Left renal pelvis (tissue), 4 donors: ENCODE measurements at places on chromosomes 16 and 17. TPM values are rescaled to one million over a fixed set of nuclear protein-coding genes. Genes with fewer than 3 reads are reported as not detected.

ZKSCAN2 gene
- polyA plus RNA-seq: 9.4 TPM

DNA sequence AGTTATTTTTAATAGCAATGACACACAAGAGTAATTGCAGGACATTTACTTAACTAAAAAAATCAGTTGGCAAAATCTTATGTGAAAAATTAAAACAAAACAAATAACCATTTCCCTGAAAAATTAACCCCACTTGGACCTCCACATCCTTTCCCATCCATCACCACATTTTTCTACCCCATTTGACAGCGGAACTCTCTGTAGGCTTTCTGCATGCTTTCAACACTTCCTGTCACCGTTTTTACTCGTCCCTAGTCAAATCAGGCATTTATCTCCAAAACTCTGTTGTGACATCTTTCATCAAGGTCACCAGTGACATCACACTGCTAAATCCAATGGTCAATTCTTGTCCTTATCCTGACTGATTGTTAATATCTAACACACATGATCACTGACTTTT lies 27.5 kb downstream of the KCNJ16 start:
- no peak for DNase-seq

C17orf100 gene
- 10.7 TPM for polyA plus RNA-seq

- DNase-seq: no peak
These were observed 31.8 kb upstream of the APPBP2 start for GRCh38 chr17:60557805-60558204.

GRCh38 chr16:19882646-19883045 lies 2.0 kb downstream of the GPRC5B start:
- no peak for DNase-seq

- DNase-seq: no peak
These were observed 100.1 kb upstream of the CHMP6 start for GRCh38 chr17:80891397-80892018.

DNA sequence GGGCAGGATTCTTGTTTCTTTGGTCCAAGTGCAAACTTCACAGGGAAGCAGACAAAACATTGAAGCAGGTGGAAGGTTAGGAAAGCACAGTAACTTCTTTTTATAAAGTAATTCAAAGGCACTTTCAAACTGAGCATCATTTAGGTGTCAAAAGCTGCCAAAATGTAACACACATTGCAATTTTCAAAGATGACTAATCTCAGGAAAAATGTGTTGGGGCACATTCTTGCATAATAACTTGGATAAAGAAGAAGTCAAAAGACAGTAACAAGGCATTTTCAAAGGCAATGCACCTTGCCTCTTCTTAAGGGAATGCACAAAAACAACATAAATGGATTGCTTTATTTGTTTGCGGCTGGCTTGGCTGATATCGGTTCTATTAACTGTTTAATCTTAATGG lies 3.6 kb downstream of the KCNJ2 start:
- DNase-seq: no peak

DNA sequence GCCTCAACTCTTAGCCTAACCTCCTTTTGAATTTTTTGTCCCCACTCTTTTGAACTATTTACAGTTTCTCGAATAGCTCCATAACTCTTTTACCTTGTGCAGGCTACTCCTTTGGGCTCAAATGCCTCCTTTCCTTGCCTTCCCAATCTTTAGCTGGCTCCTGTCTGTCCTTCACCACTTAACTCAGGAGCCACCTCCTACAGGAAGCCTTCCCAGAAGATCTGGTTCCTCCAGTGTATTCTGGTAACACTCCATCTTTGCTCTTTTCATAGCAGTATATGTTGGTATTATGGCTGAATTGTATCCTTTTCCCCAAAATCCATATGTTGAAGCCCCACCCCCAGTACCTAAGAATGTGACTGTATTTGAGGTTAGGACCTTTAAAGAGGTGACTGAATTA lies 9.0 kb upstream of the GRB2 start:
- no peak for DNase-seq

DNA sequence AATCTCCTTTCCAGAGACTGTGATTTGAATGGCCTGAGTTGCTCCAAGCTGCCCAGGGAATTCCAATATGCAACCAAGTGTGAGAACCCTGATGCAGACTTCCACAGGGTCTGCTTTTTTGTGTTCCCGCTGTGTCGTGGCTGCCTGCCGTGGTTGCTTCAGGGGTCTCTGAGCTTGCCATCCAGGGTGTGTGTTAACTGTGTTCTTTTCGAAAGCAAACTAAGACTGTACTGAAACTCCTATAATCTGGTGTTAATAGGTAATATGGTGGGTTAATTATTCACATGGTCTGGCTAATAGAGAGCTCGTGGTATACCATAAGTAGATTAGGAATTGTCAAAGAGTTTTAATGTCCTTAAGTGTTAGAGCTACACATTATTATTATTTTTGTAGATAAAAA lies 20.7 kb downstream of the UBN1 start:
- peak; percentile 42 for DNase-seq

- DNase-seq: no peak
These were observed 7.1 kb downstream of the ADGRG1 start for GRCh38 chr16:57635266-57636097.

GRCh38 chr17:83148317-83149028 lies 69.1 kb downstream of the METRNL start:
- no peak for DNase-seq

- no peak for DNase-seq
These were observed 14.2 kb downstream of the KLHL36 start for GRCh38 chr16:84662471-84662870.

- DNase-seq: peak; percentile 36
These were observed 2.2 kb upstream of the CHD3 start for GRCh38 chr17:7886227-7887037.

DNA sequence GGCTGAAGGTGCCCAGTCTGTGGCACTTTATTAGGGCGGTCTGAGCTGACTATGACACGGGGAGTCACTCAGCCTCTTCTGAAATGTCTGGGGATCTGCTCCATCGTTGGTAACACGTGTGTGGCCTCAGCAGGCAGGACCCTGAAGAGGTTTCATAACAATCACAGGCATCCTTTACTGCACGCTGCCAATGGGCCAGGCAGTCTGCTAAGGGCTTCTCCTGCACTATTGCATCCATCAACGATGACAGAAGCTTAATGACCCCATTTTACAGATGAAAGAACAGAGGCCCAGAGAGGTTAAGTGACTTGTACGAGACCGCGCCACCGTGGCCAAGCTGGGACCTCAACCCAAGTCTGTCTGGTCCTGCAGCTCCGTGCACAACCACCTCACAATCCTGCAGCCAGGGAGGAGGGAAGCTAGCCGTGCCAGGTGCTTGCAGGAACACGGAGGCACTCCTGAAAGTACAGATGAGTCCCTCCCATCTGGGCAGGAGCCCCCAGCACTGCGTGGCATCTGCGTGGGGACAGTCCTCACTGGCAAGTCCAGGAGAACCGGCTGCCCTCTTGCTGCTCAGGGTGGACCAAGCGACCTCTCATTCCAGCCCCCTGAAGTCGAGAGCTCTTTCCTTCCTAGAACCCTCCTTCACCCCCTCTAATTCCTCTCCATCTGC lies 40.0 kb downstream of the RPH3AL start:
- DNase-seq: no peak

TVP23A gene
- polyA plus RNA-seq: 4.6 TPM

- DNase-seq: no peak
These were observed 23.6 kb downstream of the ALOX15B start for GRCh38 chr17:8062435-8062806.

CTRB2 gene
- not detected for polyA plus RNA-seq

DNA sequence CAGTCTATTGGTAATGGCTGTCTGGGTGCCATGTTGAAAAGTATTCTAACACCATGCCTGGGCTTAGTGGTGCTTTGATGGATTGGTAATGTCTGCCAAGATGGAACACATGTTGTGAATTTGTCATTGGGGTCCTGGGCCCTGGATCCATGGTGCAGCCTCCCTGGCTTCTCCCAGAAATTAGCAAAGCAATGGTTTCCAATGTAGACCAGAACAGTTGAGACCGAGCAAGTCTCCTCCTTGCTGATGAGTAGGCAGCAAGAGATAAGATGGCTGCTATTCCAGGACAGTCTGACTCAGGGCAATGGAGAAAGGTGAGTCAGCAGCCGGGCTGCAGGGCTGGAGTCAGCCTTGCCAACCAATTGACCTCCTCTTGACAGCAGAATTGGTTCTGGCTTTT lies 30.8 kb downstream of the GPR139 start:
- DNase-seq: no peak

- DNase-seq: no peak
These were observed 1.2 kb downstream of the JPT1 start for GRCh38 chr17:75152922-75153779.

NTN1 gene
- polyA plus RNA-seq: 5.6 TPM

DNA sequence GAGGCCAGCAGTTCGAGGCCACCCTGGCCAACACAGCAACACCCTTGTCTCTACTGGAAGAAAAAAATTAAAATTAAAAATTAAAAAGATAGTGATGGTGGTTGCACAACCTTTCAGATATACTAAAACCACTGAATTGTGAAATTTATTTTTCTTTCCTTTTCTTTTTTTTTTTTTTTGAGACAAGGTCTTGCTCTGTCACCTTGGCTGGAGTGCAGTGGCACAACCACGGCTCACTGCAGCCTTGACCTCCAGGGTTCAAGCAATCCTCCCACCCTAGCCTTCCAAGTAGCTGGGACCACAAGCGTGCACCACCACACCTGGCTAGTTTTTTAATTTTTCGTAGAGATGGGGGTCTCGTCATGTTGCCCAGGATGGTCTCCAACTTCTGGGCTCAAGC lies 254.4 kb downstream of the SLC39A11 start:
- no peak for DNase-seq

CCL7 gene
- not detected for polyA plus RNA-seq

DNA sequence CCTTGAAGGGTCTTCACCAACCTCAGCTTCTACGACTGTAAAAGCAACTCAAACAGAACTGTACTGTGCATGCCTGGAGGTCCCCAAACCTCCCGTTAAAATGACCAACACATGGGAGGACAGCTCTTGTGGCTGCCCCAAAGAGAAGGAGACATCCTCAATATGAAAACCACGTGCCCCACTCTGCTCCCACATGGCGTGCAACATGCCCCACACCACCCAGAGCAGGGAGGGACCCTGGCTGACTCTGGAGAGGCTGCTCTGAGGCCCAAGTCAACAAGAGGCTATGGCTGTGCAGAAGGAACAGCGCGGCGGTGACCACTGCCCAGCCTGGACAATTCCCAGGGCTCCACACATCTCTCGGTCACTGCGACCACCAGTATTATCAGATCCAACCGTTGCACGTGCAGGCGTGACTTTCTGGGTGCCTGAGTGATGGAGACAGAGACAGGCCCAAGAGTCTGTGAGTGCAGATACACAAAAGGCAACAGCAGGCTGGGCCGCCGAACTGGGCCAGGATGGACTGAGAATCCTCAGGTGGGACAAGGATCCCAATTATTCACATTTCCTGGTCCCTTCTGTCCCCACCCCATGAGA lies 1.4 kb downstream of the PLD6 start:
- DNase-seq: no peak

- no peak for DNase-seq
These were observed 204.1 kb upstream of the CIBAR2 start for GRCh38 chr16:85316321-85316919.

KDM8 gene
- polyA plus RNA-seq: 6.7 TPM

DNA sequence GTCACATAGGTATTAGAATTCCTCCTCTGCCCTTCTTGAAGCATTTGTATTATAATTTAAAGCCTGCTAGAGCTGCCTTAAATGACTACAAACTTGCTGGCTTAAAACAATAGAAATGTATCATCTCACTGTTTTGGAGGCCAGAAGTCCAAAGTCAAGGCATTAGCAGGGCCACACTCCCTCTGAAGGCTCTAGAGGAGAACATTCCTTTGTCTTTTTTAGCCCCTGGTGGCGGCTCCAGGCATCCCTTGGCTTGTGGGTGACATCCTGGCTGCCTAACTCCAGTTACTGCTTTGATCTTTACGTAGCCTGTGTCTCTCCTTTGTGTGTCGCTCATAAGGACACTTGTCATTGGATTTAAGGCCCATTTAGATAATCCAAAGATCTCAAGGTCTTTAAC lies 186.6 kb upstream of the SALL1 start:
- DNase-seq: no peak

- no peak for DNase-seq
These were observed 53.3 kb upstream of the BCAR1 start for GRCh38 chr16:75304521-75305363.

DNA sequence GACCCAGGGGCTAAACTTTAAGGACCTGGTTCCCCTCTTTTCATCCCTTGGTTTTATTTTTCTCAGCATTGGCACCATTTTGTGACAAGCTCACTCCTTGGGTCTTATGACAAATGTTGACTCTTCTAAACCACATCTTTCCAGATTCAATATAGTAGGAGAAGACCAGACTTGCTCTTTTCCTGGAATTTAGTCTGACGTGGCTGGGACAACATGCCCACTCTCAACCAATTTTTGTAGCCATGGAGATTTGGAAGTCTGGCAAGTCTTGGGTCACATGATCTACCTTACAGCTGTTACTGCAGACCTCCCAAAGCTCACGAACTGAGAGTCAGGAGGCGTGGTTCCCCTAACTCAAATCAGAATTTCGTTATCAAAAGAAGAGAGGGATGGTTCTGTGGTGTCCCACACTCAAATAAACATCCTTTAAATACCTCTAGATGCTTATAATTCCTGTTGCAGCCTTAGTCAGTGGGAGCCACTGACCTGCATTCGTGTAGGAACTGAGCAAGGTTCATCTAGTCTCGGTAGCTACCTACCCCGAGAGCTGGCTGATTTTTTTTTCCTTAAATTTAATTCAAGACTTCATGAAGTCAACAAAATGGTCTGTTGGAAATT lies 683.5 kb downstream of the MAF start:
- no peak for DNase-seq

DNA sequence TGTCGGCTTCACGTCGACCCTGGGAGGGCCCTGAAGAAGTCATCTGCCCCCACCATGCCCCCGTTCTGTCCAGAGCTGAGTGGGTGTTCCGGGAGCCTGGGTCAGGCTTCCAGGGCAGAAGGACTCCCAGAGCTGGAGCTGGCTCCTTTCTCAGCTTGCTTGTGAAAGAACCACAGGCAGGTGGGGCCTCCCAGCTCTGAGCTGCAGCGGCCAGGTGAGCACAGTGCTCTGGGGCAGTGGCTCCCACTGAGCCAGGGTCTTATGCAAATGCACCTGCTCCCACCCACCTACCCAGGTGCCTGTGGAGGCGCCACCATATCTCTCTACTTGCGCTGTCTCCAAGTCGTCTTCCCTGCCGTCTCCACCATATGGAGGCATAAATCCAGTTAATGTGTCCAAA lies 140.0 kb upstream of the RPL38 start:
- DNase-seq: no peak

RNU2-1 gene
- polyA plus RNA-seq: not detected

- no peak for DNase-seq
These were observed 96.7 kb downstream of the AATF start for GRCh38 chr17:37045351-37045922.

GRCh38 chr17:58580671-58581070 lies 66.2 kb upstream of the MTMR4 start:
- no peak for DNase-seq

FKBP10 gene
- polyA plus RNA-seq: 175 TPM

FTO gene
- polyA plus RNA-seq: 100 TPM
